ENCODE measurements at places on chromosomes 7 and 10. TPM values are rescaled to one million over a fixed set of nuclear protein-coding genes. Genes with fewer than 3 reads are reported as not detected.

DNA sequence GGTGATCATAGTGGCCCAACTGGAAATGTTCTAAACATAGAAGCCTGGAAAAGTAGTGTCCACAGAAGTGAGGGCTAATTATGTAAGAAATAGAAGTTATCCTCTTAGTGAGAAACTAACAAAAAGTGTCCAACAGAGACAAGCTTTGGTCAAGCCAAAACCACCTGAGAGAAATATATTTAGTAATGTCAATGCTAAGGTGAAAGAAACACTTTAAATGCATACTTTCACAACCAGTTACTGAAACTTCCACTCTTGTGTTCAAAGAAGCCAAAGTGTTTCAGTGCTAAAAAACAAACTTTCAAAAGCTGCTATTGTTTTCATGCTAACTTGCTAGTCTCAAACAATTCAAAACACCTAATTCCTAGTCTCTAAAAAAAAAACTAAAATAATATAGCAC, 18.1 kb downstream of the RAB11FIP2 start:
- no peak overlapping the region for H3K4me3 ChIP-seq
- DNase-seq = no peak
- no peaks in the 10 kb centered on the region for H3K27me3 ChIP-seq
- H3K36me3 ChIP-seq = peaks cover 7% of the 10 kb centered on the region
- peaks cover 17% of the 10 kb centered on the region for H3K4me1 ChIP-seq

DNA sequence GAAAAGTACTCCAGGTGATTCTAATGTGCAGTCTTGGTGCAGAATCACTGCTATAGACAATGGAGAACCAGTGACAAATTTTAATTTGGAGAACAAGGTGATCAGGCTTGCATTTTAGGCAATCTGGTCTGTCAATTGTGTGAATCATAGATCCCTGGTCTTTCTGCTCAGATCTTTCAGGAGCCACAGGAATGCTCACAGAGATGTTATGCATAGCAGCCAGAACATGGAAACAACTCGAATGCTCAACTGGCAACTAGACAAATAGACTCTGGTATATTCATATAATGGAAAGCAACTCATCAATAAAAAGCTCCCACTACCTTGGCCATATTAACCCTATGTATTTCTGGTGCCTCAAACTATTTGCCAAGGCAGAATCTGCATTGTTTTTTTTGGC, 209.1 kb downstream of the PHF14 start:
- H3K27ac ChIP-seq = no peak overlapping the region
- no peaks in the 10 kb centered on the region for H3K27me3 ChIP-seq
- H3K4me1 ChIP-seq = no peaks in the 10 kb centered on the region
- peaks cover 4% of the 10 kb centered on the region for H3K36me3 ChIP-seq
- H3K4me3 ChIP-seq = no peak overlapping the region

Gene PPIF
- total RNA-seq = 74.2 TPM

DNA sequence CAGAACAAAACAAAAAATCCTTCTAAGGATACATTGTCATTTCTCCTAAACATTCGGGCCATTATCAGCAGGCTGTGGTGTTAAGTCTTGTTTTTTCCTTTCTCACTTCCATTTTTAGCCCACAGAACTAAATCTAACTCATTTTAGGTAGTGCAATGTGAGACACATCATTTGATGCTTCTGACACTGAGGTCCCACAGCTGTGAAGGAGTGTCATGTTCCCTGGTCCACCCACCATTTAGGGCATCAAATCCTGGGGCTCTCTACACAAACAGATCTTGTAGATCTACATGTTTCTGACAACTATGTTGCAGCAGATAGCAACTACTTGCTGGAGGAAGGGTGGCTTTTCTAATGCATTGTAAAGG, 232.5 kb upstream of the IGFBP3 start:
- no peak overlapping the region for H3K27ac ChIP-seq
- H3K4me1 ChIP-seq = peaks cover 8% of the 10 kb centered on the region
- no peaks in the 10 kb centered on the region for H3K27me3 ChIP-seq
- no peak overlapping the region for H3K4me3 ChIP-seq
- DNase-seq = no peak

- no peak overlapping the region for H3K4me3 ChIP-seq
- no peak for DNase-seq
- peaks cover 6% of the 10 kb centered on the region for H3K36me3 ChIP-seq
- no peaks in the 10 kb centered on the region for H3K4me1 ChIP-seq
Measured at GRCh38 chr7:50369143-50370026, 64.9 kb downstream of the IKZF1 start.

DNA sequence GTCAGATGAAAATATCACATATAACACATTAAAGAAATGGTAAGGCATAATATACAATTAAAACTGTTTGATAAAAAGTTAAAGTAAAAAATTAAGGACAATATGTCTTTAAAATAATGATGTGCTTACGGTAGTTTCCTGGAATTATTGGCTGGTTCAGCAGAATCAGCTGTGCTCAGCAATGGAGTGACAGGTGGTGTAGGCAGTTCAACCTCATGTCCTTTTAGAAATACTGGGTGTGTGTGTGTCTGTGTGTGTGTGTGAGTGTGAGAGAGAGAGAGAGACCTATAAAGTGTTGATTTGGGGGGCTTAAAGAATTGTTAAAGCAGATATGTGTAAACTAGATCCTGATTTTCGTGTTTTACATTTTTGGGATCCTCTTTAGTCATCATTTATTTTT, 141.2 kb downstream of the ADAM22 start:
- H3K36me3 ChIP-seq = peaks cover 15% of the 10 kb centered on the region
- H3K27me3 ChIP-seq = no peaks in the 10 kb centered on the region
- H3K4me1 ChIP-seq = no peaks in the 10 kb centered on the region
- H3K27ac ChIP-seq = peak overlapping the region; percentile 87
- H3K4me3 ChIP-seq = no peak overlapping the region

DNA sequence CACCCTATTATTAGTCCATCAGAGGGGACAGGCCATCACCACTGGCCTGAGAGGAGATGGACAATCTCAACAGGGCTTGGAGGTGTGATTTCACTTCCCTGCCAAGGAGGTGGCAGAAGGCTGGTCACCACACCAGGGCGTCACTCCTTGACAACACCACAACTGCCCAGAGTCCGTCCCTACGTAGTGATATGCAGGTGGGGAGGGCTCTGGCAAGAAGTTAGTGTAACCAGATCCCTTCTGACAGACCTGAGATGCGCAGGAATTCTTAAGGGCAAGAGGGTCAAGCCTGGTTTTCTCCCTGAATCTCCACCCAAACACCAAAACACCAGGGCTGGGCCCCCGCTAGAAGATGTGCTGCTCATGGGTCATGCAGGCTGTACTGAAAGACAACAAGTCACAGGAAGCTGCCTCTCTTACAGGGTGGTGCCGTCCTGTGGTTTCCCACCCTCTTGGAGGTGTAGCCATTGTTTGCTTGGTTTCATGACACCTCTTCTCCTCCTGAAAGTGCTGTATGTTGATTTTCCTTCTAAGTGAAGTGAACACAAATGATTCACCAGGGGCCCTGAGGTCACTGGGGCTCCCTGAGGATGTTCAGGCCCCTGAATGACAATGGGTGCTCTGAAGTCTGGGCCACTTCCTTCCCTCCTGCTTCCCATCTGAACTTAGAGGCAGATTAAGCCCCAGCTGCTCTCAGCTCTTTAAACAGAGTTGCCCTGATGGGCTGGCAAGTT, 27.1 kb downstream of the ATXN7L1 start:
- H3K4me3 ChIP-seq = no peak overlapping the region
- peaks cover 14% of the 10 kb centered on the region for H3K36me3 ChIP-seq
- no peaks in the 10 kb centered on the region for H3K27me3 ChIP-seq
- H3K4me1 ChIP-seq = peaks cover 36% of the 10 kb centered on the region
- H3K27ac ChIP-seq = peak overlapping the region; percentile 71

DNA sequence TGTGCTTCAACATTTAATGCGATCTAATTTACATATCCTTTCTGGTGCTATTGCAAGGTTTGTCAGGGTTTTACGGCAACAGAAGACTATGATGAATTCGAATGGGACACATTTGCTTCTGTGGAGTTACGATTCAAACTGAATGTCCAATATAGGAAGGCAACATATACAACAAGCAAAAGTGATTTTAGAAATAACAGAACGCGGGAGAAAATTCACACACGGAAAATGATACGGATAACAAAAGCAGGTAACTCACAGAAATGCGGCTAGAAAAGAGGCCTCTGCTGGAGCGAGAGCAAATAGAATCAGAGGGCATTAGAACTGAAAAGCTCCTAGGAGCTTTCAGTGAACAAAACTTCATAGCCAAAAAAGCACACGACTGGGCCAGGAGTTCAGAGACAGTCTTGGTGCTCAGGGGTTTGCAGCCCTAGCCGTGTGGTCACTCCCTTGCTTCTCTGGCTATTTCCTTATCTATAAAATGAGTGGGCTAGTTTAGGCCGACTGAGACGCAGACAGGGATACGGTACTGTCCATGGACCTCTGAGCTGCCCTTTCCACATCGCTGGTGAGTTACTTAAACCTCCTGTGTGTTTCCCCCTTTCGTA, 557 bp upstream of the TAX1BP1 start:
- no peak for DNase-seq
- peak overlapping the region; percentile 94 for H3K4me3 ChIP-seq
- H3K36me3 ChIP-seq = no peaks in the 10 kb centered on the region
- peaks cover 3% of the 10 kb centered on the region for H3K27me3 ChIP-seq
- peak overlapping the region; percentile 91 for H3K27ac ChIP-seq

Gene CYP26C1
- 0.37 TPM for total RNA-seq

Gene PCGF5
- total RNA-seq = 11.2 TPM

Gene EIF5AL1
- total RNA-seq = 0.21 TPM

GRCh38 chr10:113520690-113521474, 32.0 kb upstream of the HABP2 start:
- no peak overlapping the region for H3K27ac ChIP-seq
- no peaks in the 10 kb centered on the region for H3K36me3 ChIP-seq
- no peaks in the 10 kb centered on the region for H3K27me3 ChIP-seq
- peak; percentile 64 for DNase-seq
- no peak overlapping the region for H3K4me3 ChIP-seq

DNA sequence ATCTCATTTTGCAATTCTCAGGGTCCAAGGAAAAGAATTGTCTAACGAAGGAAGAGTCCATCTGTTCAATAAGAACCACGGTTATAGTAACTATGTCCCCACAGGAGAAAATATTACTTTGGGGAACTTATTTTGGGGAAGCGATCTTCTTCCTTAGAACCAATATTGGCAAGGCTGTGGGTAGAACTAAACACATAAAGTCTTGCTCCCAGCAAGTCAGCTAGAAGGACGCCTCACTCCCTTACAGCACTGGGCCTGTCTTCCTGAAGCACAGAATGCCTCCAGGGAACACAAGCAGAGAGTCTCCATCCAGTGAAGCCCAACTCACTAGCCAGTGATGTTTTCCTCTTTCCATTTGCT, 30.2 kb downstream of the C10orf71 start:
- DNase-seq = no peak
- H3K36me3 ChIP-seq = no peaks in the 10 kb centered on the region
- no peak overlapping the region for H3K27ac ChIP-seq
- no peak overlapping the region for H3K4me3 ChIP-seq
- H3K27me3 ChIP-seq = peaks cover 8% of the 10 kb centered on the region

DNA sequence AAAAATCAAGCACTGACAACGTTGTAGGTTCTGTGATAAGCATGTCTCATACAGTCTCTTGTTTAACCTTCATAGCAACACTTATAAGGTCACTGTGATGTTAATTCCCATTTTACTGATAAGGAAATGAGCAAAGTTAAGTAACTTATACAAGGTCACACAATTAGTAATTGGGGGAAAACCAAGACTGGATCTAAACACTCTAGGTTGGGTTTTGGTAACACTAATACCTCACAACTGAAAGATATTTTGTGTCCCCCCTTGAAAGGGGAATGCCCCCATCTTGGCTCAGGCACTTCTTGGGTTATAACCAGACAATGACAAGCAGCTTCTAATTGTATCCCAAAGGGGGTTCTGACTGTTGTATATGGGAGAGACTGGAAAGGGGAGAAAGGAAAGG, 36.0 kb upstream of the ABCB4 start:
- no peak for DNase-seq
- H3K4me3 ChIP-seq = no peak overlapping the region
- H3K4me1 ChIP-seq = peaks cover 11% of the 10 kb centered on the region
- no peaks in the 10 kb centered on the region for H3K27me3 ChIP-seq

GRCh38 chr10:132527339-132528063, 10.1 kb upstream of the INPP5A start:
- DNase-seq = no peak
- H3K4me1 ChIP-seq = peaks cover 19% of the 10 kb centered on the region
- no peak overlapping the region for H3K4me3 ChIP-seq
- H3K36me3 ChIP-seq = peaks cover 22% of the 10 kb centered on the region
- H3K27me3 ChIP-seq = no peaks in the 10 kb centered on the region

GRCh38 chr10:89668386-89669071, 23.5 kb upstream of the PANK1 start:
- no peaks in the 10 kb centered on the region for H3K36me3 ChIP-seq
- H3K27ac ChIP-seq = peak overlapping the region; percentile 83
- peaks cover 16% of the 10 kb centered on the region for H3K4me1 ChIP-seq

- no peak overlapping the region for H3K4me3 ChIP-seq
- H3K27me3 ChIP-seq = peaks cover 68% of the 10 kb centered on the region
- DNase-seq = no peak
Measured at GRCh38 chr7:51312951-51313737, 3.5 kb downstream of the COBL start.

- no peak overlapping the region for H3K27ac ChIP-seq
- DNase-seq = no peak
- H3K4me1 ChIP-seq = peaks cover 8% of the 10 kb centered on the region
Measured at GRCh38 chr7:72028267-72028666, 383.9 kb downstream of the CALN1 start.

Gene POLL
- total RNA-seq = 36.3 TPM

All from neural crest cell (in vitro differentiated cells).